ENCODE measurements at places on chromosomes 2 and 18.

GRCh38 chr2:143548032-143548431 is 418.8 kb downstream of the ARHGAP15 start:
- no peak for DNase-seq

DNA sequence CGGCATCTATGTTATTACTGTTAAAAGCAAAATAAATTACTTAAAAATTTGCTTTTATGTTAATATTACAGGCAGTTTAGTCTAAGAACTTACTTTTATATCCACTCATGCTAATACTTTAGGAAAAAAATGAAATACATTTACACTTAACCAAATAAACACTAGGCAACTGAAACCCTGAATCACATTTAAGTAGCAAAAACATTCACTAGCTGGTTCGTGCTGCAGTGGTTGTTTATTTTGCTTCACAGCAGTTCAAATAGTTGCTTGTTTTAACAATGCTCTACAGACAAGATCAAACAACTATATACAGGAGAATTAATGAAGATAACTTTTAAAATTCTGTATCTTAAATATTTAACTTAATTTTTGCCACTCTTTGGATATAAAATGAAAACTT is 60.8 kb downstream of the ABCG8 start:
- no peak for DNase-seq

- DNase-seq: no peak
These were observed 322.2 kb downstream of the ZNF804A start for GRCh38 chr2:184920451-184920965.

DNA sequence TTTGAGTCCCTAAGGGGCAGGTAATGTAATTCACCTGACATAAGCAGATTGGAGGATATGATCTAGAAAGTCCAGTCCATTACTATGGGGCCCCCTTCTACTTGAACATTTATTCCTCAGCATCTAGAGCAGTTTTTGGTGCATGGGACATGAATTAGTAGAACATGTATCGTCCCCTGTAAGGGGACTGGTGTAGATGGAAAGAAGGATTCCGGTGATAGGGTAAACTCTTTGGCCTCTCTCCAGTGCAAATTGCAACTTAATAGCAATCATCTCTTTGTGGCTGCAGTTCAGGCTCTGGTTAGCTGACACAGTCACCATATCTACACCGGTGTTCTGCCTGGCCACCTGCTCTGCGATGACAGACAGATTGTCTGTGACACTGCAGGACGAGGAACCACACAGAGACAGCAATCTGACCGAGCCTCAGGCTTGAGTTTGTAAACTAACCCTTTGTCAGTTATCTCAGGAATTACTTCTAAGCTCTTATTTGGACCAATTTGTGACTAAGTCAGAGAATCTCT is 6.4 kb upstream of the SLC8A1 start:
- DNase-seq: no peak

GRCh38 chr2:880201-880970 is 70.3 kb upstream of the SNTG2 start:
- no peak for DNase-seq

GRCh38 chr18:57561728-57562423 is 24.6 kb downstream of the FECH start:
- DNase-seq: no peak

GRCh38 chr2:18885457-18885856 is 296.1 kb upstream of the NT5C1B start:
- DNase-seq: no peak

GRCh38 chr2:111617299-111618225 is 266.4 kb downstream of the ANAPC1 start:
- no peak for DNase-seq
